Esophagus mucosa (tissue), 1 donor: ENCODE measurements at places on chromosomes 2 and 18. TPM values are rescaled to one million over a fixed set of nuclear protein-coding genes. Genes with fewer than 3 reads are reported as not detected.

GRCh38 chr2:234024304-234024703, 26.2 kb upstream of the SPP2 start:
- ATAC-seq = no peak

COL4A4 gene
- total RNA-seq = 0.24 TPM

IL18RAP gene
- total RNA-seq = 0.64 TPM

DNA sequence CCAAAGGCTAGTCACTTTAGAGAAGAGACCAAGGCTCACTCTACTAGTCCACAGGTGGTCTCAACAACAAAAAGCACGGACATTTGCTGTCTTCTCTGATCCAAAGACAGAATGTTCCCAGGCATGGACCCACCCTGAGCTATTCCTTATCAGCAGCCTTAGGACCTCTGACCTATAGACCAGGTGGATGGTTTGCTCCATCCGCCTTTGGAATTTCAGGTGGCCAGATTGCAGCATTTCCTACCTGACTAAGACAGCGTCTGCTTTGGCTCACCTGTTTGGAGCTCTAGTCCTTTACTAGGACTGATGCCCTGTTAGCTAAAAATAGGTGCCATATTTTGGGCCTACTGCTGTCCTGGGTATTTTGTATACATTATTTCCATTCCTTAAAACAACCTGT, 44.6 kb upstream of the LRP2 start:
- ATAC-seq = no peak

DNA sequence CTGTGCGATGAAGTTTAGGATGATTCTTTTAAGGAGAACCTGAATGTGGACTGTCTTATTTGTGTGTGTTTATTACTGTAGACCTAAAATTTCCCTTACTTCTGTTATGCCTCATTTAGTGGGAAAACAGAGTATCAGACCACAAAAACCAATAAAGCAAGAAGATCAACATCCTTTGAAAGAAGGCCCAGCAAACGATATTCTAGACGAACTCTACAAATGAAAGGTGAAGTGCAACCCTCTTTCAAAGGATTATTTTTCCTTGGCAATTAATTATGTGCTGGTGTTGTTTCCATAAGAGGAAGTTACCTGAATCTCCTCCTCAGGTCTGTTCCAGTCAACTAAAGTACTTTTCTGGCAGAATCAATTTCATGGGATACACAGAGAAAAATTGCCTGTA, 78.6 kb downstream of the EPB41L5 start:
- no peak for ATAC-seq

- no peak for ATAC-seq
Observed at GRCh38 chr2:136114382-136114781, 3.6 kb downstream of the CXCR4 start.

DNA sequence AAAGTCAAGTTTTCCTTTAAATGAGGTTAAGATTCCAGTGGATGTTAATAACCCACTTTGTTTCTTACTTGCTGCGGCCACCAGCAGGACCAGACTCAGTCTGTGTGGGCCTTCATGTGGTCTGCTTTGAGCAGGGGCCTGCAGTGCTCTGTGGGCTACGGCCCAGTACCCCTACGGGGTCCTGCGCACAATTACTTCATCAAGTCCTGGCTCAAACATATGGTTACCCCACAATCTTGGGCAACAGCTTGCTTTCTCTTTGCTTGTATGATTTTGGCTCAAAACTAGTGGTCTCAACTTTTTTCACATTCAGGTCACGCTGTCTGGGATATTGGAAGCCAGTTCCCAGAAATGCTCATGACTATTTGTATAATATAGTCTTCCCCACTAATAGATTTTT, 64.2 kb downstream of the PTPN2 start:
- no peak for ATAC-seq

- ATAC-seq = no peak
Observed at GRCh38 chr18:2805970-2806943, 40.5 kb upstream of the EMILIN2 start.

GRCh38 chr2:169526451-169526850, 16.9 kb downstream of the KLHL41 start:
- no peak for ATAC-seq

DNA sequence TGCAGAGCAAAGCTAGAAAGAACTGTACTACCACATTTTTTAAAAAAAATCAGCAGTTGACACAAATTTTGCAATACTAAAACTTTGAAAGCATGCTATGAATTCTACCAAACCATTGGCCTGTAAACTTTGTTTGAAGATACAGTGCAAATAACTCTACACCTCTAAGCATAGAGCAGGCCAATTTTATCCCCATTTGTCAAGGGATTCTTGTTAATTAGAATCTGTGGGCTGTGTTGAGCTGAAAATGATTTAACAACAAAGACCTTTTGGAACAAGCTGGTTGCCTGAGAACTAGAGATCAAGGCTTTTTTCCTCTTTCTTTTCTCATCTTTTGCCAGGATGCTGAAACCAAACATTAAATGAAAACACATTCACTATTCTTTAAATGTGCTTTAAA, 886.0 kb upstream of the CDH2 start:
- no peak for ATAC-seq

HOXD9 gene
- total RNA-seq = 1.1 TPM

ITPRIPL1 gene
- total RNA-seq = 1.8 TPM

NXPH2 gene
- total RNA-seq = not detected

DNA sequence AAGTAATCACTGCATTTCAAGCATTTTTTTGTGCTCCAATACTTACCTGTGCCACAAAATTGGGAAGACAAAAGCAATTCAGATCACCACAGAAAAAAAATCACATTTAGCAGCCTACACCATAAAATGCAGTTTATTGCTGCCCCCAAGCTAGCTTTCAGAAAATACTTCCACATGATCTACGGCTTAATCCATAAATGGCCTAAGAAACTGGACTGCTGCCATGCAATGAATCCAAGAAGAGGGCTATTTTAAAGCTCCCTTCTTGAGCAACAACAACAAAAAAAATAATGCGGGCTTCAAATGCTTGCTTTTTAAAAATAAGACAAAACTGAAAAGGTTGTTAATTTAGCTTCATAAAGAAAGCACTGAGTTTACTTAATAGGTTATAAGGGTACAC, 272.3 kb downstream of the RAD51AP2 start:
- ATAC-seq = no peak

- ATAC-seq = no peak
Observed at GRCh38 chr18:58280191-58280590, 236.2 kb downstream of the NEDD4L start.

- ATAC-seq = no peak
Observed at GRCh38 chr18:54852780-54853675, 24.8 kb downstream of the RAB27B start.

- no peak for ATAC-seq
Observed at GRCh38 chr2:65116645-65117044, 13.3 kb downstream of the RAB1A start.
